ENCODE measurements at places on chromosomes 4 and X.

- DNase-seq = no peak
Observed at GRCh38 chr4:26263165-26263564, 57.6 kb upstream of the RBPJ start.

DNA sequence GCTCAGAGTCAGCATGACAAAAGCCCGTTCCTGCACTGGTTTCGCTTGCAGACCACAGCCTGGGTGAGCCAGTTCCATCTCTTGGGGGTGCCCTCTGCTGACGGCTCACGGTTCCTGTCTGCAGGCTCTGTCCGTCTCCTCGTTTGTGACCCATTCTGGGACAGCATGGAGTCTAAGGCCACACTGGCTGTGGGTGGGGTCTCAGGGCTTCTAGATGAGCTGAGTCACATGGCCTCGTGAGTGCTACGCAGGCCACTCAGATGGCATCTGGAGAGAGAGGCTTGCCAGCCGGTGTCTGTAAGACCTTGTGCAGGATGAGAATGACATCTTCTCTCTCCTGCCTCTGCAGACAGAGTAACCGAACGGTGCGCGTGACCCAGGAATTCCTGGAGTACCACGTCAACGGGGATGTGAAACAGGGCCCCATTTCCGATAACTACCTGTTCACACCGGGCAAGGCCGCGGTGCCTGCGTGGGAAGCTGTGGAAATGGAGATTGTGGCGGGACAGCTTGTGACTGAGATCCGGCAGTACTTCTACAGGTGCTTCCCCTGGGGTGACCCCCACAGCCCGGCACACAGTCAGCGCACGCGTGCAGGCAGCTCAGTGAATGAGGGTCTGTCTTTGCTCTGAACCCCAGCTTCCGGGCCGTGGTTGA lies 31.6 kb upstream of the MRFAP1 start:
- DNase-seq = peak; percentile 18

DNA sequence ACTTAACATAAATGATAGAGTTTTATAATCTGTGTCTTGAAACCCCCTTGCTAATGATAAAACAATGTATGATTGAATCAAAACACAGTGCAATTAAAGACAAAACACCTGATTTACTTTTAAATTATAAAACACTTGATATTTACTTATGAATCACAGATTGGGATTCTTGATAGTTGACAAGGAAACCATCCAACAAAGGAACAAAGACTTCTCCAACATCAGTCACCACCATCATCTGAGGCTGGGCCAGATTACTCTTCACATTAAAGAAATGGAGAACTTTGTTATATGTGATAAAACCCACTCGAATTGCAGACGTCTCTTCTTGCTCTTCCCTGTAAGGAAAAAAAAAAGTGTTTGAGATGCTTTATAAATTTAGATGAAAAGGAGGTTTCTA lies 67.4 kb downstream of the METTL14 start:
- no peak for DNase-seq

GRCh38 chrX:23493941-23494374 lies 159.3 kb downstream of the PTCHD1 start:
- DNase-seq = peak; percentile 8

DNA sequence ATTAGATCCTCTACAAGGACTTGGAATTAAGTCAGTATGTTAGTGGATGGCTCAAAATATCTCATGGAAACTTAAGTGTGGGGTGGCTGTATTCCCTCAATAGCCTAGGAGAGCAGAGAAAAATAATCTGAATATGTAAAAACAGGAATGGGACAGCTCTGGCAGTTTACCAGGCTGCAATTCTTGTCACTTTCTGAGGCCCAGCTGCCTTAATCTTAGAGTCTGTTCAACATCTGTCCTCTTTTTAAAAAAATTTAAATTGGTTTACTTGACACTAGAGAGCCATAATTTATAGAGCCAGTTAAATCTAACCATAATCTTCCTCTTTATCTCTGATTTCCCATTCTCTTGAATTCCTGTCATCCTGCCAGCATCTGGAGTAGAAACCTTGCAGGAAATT lies 109.2 kb upstream of the CXCL13 start:
- no peak for DNase-seq

GRCh38 chr4:185700048-185700447 lies 111.9 kb downstream of the SORBS2 start:
- no peak for DNase-seq

DNA sequence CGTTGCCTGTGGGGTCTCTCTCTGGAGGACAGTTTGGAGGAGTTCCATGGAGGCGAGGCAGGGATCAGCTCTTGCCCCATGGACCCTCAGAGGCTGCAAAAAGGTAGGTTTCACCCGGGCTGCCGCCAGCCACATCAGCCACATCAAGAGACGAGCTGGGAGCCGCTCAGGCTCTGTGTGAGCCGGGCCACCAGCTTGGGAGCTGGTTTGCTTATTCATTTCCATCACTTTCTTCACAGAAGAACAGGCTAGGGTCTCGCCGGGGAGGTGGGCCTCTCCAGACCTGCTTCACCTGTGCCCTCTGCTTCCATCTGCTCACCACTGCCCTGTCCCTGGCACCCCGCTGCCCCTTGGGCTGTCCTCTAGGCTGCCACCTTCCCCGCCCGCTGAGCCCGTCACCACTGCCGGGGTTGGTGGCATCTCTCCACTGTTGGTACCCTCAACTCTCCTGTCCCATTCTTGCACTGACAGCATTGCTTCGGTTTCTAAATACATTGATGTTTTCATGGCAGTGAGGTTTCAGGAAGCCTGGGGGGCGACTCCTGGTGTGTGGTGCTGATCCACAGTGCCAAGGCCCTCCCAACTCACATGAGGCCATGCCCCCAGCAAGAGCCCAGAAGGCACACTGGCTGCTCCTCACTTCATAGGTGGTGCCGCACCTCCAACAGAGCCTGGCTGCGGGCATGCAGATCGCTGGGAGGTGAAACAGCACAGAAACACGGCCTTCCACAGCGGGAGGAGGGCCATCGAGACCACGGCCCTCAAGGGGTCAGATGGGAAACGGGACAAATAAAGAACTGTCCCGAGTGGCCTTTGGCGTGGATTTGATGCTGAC lies 4.5 kb upstream of the TREX2 start:
- DNase-seq = no peak

DNA sequence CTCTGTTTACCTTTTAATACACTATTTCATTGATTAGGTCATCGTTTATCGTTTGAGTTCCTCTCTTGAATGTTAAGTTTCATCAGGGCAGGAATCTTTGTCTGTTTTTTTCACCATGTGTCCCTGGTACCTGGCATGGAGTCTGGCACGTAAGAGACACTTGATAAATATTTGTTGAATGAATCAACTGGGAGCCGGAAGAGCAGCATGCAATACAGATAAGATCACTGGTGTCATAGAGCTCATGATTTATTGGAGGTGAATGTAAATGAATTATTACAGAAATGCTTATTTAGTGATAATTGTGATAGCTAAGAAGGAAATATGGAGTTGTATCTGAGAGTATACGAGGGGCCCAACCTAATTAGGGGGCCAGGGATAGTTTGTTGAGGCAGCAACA lies 62.8 kb downstream of the UCHL1 start:
- DNase-seq = no peak

- DNase-seq = no peak
Observed at GRCh38 chrX:93319609-93320008, 353.8 kb downstream of the NAP1L3 start.

- no peak for DNase-seq
Observed at GRCh38 chrX:72659723-72660122, 54.4 kb downstream of the PHKA1 start.

DNA sequence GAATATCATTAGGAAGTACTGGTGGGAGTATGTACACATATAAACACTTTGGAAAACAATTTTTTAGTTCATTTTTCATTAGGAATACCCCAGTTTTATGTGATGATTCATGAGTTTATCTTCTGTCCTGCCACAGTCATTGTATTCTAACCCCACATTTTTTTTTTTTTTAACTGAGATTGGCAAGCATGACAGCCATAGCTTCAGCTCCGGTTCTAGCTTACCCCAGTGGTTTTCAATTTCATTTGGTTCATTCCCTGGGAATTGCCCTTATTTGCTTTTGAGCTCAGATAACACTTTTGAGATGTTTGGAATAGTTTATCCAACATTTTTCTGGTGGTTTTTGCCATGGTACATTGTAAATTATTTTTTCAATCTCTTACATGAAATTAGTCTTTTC lies 21.0 kb upstream of the FMR1 start:
- no peak for DNase-seq

- no peak for DNase-seq
Observed at GRCh38 chrX:873016-873415, 242.4 kb downstream of the SHOX start.

DNA sequence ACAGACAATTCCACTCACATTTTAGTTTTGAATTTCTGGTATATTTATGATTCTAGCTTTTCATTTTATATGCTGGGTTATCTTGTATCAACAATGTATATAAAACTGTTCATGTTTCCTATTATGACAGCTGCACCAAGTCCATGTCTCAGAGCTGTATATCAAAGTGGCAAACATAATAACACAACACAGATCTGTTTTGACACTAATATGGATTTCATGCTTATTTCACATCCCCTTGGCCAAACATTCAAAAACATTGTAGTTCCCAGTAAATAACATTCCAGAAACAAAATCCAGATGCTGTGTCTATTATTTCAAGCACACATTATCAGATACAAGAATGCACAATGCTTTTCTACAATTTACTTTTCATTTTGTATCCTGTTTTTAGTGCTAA lies 380.6 kb upstream of the MAGEB2 start:
- no peak for DNase-seq

DNA sequence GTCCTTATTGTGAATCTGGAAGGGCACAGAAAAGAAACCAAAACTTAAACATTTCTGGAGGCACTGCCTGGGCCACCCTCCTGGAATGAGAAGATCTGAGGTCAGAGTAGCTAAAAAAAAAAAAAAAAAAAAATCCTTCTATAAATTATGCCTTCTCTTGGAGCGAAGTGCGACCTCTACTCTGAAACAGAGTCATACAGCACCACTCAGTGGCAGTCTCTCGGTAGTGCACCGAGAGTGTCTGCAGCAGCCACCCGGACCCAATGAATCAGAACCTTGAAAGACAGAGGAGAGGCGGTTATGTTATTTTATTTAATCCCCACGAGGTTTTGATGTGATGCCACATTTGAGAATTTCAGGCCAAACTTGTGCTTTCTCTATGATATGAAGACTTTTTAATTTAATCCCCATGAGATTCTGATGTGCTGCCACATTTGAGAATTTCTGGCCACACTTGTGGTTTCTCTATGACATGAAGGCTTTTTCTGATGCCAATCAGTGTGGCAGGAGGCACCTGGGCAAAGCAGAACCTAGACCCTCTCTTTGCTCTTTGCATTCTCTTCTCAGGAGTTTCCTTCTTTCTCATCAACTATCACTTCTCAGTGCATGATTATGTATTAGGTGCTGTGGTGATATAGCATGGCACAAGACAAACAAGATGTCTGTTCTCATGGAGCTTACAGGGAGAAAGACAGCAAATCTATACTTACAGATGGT lies 5.6 kb upstream of the CT47C1 start:
- DNase-seq = peak; percentile 66

- no peak for DNase-seq
Observed at GRCh38 chrX:134692990-134693389, 34.7 kb upstream of the PLAC1 start.

DNA sequence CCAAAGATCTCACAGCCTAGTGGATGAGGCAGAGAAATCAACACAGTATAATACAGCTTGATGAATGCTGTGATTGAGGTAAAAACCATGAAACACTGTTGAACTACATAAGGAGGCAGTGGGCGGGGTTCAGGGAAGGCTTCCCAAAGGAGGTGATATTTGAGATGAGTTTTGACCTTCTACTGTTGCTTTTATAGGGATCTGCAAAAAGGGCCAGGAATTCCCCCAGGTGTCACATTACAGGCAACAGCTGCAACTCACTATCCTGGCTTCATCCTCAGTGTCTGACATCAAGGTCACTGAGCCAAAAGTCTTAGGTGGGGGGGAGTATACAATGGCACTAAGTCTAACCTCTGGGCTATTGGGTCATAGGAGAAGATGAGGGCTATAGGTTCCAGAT lies 185.7 kb upstream of the NRK start:
- DNase-seq = no peak

DNA sequence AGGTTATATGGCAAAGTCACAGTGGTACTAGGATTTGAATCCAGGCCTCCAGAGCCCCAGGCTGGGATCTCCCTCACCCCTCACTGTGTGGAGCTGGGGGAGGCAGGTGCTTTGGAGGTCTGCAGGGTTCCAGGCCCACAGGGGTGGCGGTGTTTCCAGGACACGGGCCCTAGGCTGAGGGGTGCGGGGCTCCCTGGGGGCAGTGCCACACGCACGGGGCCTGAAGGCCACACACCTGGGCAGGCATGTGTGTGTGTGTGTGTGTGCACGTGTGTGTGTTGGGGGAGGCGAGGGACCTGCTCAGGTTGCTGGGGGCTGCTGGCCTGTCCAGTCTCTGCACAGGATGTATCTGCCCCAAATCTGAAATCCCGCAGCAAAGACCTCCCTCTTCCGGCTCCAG lies 18.8 kb downstream of the SH3TC1 start:
- DNase-seq = no peak

DNA sequence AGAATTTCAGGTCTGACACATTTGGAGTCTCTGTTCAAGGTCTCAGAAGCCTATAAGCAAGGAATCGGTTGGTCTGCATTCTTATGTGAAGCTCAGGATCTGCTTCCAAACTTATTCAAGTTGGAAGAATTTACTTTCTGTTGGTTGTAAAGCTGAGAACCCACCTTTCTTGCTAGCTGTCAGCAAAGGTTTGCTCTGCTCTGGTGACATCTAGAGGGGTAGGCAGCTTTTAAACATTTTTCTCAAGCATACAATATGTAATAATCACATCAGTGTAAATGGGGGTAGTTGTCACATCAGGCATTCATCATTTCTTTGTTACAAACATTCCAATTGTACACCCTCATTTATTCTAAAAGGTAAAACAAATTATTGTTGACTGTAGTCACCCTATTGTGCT lies 935.2 kb downstream of the TRAM1L1 start:
- no peak for DNase-seq

DNA sequence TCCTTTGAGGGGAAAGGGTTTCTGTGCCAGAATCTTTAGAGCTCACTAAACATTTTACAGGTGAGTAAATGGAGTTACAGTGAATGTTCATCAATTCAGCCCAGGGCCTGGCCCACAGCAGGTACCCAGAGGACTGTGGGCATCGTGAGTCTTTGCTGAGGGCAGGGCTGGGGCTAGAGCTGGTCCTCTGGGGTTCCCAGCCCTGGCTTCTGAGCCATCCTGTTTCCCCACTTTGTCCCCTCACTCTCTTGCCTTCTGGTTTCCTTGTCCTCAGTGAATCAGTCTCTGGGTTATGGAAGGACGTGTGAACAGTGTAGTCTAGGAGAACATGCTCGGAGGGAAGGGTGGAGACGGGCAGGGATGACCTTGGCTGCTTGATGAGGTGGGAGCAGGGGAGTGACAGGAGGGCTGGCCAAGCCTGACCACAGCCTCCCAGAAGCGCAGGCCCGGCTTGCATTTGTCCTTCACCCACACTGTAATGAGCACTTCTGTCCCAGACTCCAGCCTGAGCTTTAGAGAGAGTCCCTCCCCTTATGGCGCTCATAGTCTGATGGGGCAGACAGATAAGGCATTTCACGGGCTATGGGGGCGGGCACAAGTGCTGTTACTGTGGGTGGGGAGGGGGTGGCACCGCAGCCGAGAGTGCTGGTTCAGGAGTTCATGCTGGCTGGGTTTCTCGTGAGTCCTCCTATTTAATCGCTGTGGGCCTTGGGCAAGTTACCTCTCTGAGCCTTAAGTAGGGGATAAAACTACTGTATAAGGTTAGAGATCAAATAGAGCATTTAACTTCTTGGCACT lies 17.3 kb downstream of the TBC1D14 start:
- peak; percentile 76 for DNase-seq

- DNase-seq = no peak
Observed at GRCh38 chrX:20567108-20567507, 300.4 kb upstream of the RPS6KA3 start.

All from activated CD4-positive, alpha-beta memory T cell treated with anti-CD3 and anti-CD28 coated beads for 36 hours (primary cell).